ENCODE measurements at places on chromosomes 6 and 20. TPM values are rescaled to one million over a fixed set of nuclear protein-coding genes. Genes with fewer than 3 reads are reported as not detected.

GRCh38 chr20:32089637-32090362 is 19.7 kb upstream of the TM9SF4 start:
- DNase-seq = no peak

DNA sequence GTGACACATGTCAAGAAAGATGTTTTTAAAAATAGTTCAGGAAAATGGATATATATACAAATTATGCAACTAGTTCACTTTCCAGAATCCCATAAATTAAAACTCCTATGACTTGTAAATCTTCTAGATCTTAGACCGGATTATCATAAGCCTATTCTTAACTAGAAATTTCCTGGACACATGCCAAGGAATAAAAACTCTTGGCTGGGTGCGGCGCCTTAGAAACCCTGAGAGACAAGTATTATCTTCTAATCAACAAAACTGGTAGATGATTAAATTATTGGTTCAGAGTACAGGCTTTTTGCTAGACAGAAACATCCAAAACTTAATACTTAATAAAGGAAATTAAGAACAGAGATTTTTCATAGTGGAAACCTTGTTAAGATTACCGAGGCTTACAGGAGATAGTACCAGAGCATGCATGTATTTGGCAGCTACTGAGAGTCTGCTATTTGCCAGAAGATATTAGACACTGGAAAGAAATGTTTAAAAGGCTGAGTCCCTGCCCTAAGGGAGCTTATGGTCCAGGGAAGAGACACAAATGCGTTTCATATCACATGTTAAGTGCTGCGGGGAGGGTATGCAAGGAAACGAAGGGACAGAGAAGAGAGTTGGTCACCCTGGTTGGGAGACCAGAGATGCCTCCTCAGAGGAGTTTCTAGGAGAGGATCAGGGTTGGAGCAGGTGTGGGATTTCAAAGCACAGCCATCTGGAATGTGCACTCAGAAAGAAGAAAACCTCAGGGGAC is 46.5 kb upstream of the IFNGR1 start:
- no peak for DNase-seq

GRCh38 chr20:59170406-59171349 is 7.1 kb downstream of the ZNF831 start:
- DNase-seq = no peak

The SMPD2 gene
- 9.1 TPM for total RNA-seq
